SHP77 treated with DMSO at 0.1 percent for 48 hours (cell line): ENCODE measurements at places on chromosomes 4 and X.

- no peak for DNase-seq
Measured at GRCh38 chr4:2343476-2343875, 75.0 kb downstream of the ZFYVE28 start.

DNA sequence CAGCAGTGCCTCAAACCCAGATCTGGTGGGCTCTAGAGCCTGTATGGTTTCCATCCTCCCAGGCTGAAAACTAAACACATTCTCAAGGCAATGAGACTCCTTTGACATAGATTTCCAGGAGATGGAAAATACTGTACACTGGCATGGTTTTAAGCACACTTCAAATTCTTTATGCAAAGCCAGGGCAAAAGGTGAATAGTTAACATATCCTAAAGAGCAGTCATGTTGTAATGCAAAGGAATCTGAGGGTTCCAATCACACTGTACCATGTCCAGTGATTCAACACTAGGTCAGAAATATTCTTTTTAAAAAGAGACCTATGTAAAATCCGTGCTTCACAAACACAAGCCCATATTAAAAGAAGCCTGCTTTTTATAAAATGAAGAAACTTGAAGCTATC lies 195.3 kb downstream of the QDPR start:
- DNase-seq, result no peak

DNA sequence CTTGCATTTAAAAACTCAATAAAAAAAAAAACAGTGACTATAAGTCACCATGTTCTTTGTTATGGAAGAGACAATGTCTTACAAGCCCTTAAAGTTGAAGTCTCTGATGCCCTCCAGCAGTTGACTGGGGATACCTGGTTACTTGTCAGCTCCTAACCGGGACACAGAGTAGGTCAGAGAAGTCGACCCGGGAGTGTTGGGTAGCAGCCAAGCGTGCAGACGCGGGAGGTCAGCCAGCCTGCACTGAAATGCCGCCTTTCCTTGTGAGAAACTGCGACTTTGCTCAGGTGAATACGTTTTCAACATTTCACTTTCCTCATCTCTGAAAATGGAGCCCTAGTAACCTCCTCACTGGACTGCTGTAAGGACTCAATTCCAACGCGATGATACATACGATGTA lies 81.8 kb downstream of the F11 start:
- no peak for DNase-seq

DNA sequence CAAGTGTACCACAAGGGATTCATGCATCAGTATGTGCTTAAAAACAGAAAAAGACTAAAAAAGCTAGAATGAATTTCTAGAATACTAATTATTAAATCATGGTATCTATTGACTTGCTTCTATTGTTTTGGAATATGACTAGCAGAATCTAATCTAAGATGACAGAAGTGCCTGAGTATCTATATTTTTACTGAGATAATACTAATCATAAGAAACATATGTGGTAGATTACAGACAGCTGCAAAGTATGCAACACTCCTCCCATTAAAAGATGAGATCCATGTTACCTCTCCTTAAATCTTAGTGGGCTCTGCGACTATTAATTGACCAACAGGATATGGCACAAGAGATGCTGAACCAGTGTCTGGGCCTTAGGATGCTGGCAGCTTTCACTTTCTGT lies 89.4 kb downstream of the COL25A1 start:
- DNase-seq, result no peak

GRCh38 chr4:80216100-80216761 lies 18.9 kb downstream of the PRDM8 start:
- no peak for DNase-seq

DNA sequence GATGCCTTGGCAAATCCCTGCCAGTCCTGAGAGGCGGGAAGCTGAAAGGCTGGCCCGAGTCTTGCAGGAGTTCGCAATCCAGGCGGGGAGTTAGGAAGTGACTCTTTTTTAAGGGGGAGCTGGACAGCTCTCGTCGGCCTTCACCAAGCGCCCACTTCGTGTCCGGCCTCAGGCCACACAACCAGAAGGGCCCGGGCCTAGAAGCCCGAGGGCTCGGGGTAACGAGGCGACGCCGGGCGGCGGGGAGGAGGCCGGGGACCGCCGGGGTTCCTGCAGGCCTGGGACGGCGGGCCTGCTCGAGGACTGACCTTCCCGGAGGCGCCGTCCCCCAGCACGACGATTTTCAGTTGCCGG lies 395 bp downstream of the RAB28 start:
- no peak for DNase-seq

DNA sequence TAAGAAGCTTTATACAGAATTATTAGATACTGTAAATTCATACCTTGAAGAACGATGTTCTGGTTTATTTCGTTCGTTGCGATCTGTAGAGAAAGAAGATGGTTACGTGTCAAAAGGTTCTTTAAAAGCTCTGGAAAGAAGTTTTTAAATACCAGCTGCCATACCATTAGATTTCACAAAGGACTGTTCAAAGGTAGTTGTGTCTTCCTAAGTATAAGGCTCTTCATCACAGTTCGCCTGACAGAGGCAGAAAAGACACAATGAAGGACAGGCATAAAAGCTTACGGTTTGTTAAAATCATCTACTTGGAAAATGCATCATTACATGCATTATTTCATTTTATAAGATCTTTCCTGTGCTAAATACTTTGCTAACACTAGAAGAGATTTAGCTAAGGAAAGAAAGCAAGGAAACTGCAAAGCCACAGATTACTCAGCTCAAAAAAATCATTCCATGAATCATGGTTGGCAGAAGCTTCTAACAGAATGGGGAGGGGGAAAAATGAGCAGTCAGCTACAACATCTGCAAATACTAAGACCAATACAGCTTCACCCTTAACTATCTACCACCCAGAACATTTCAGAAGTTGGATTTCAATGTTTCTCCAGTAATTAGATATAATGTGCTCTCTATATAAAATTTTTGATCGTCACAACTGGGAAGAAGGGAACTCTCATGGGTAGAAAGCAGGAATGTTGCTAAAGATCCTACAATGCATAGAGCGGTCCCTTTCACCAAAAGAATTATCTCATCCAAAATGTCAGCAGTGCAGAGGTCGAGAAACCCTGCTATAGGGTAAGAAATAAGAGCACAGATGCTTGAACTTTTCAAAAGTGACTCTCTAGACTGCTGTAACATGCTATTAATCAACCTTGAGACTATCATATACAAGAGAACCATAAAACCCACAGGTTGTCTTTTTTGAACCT lies 50.7 kb upstream of the PRSS48 start:
- no peak for DNase-seq

DNA sequence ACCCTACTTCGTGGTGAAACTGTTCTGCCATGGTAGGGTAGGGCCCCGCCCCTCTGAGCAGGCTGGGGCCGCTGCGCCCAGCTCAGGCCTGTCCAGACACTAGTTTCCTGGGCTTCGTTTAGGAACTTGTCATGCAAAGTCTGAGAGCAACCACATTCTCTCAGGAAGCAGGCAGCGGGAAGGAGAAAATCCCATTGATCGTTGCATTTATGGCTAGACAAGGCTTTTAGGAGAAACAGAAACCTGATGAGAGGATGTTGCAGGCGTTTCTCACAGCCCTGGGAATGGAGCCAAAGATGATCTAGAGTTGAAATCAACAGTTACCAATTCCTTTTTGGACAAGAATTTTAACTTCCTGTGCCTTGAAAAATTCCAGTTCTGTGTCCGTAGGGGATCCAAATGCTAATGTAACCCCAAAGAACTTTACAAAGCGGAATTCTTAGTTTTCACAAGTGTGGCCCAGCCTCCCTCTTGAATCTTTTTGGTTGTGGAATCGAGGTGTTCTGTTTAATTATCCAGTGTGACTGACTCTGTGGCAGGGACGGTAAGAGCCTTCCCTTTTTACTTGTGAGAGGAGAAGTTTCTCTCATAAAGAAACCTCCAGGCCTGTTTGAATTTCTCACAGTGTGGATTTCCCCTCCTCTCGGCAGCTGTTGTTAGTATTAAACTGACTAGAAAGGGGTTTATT lies 4.5 kb upstream of the CXCL9 start:
- no peak for DNase-seq

- no peak for DNase-seq
Measured at GRCh38 chr4:130422261-130422660, 1326.3 kb downstream of the C4orf33 start.

- no peak for DNase-seq
Measured at GRCh38 chrX:37906357-37906756, 59.0 kb upstream of the DYNLT3 start.

DNA sequence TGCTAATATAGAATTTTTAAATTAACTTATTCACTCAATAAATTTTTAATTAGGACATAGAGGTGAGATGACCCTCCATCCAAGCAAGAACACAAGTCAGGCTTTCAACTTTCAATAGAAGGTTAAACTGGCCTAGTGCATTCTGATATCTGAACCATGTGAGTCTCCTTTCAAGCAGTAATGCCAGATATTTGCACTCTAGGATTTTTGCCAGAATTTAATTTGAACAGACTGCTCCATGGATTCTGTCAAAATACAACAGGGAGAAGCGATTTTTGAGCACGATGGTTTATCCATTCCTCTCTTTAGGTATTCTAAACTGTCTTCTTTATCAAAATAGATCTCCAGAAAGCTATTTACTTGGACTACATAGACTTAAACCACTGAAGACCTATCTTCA lies 72.0 kb upstream of the DCLK2 start:
- no peak for DNase-seq

DNA sequence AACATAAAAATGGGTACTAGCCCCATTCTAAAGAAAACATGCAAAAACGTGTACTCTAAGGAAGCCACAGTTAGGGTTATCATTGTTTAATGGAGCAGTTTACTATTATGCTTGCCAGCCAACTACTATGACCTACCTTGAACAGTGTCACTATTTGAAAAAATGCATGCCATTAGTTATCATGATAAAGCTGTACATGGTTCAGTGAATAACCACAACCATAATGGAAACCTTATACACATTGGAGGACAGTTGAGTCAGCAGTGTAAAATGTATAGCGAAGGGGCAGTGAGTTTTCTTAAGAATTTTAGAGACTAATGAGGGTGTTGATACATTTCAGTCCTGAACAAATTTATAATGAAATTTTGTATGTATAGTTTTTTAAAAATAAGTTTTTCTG lies 381.9 kb downstream of the GRXCR1 start:
- no peak for DNase-seq

- peak; percentile 8 for DNase-seq
Measured at GRCh38 chrX:63349307-63349706, 1.8 kb downstream of the SPIN4 start.
